ENCODE measurements at places on chromosomes 5 and 9.

GRCh38 chr5:180006141-180006540 lies 65.4 kb downstream of the RNF130 start:
- no peak for DNase-seq

- DNase-seq = no peak
Measured at GRCh38 chr9:110048976-110049698, 158.8 kb downstream of the C9orf152 start.

GRCh38 chr5:1840741-1841521 lies 39.7 kb downstream of the NDUFS6 start:
- no peak for DNase-seq

DNA sequence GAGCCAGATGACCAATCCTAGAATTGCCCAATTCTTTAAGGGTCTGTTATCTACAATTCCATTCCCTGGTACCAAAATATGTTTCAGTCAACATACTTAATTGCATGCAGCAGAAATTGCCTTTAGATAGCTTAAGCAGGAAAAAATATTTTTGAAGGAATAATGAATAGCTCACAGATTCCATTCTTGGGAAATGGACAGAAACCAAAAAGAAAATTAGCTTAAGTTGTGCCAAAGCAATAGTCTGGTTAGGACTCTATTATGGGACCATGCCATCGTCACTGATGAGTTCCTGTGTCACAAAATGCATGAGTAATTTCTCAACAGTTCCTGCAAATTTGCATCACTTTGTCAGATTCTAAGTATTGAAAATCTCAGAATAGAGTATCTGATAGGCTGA lies 12.3 kb downstream of the ACTBL2 start:
- DNase-seq = no peak

- DNase-seq = no peak
Measured at GRCh38 chr9:134565316-134565915, 76.2 kb upstream of the COL5A1 start.

DNA sequence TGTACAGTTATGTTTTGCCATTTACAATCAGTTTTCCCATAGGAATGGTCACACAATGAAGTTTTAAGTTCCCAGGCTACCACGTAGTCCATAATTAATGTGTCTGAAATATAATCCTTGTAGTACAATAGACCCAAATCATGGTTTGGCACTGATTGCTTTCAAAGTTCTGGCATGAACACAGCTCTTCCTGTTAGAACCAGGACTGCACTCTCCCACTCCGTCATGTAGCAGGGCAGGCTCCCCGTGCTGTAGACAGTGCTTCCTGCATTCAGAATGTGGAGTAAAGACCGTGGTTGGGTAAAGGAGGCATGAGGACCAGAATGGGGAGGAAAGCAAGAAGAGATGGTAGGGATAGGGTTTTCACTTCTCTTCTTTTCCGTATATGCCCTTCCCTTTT lies 4.0 kb downstream of the SEC61B start:
- DNase-seq = no peak

DNA sequence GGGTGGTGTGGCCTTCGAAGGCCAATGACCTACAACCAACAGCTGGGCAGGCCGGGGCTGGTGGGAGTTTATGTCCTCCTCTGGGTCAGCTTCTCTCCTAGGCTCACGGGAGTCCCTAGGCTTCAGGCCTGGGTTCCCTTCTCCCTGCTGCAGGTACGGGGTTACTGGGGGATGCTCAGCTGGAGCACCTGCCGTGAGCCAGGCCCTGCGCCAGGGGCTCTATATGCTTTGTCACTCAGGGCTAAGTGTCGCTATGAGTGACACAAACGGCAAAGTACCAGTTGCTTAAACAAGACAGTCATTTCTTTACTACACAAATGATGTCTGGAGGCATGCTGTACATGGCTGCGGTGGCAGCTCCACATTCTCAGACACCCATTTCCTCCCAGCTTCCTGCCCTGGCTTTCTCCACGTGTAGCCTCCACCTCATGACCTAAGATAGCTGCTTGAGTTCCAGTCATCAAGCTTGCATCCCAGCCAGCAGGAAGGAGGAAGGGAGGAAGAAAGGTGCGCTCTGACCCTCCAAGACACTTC lies 22.5 kb upstream of the NINJ1 start:
- no peak for DNase-seq

- no peak for DNase-seq
Measured at GRCh38 chr5:4372481-4372880, 767.6 kb upstream of the ADAMTS16 start.

DNA sequence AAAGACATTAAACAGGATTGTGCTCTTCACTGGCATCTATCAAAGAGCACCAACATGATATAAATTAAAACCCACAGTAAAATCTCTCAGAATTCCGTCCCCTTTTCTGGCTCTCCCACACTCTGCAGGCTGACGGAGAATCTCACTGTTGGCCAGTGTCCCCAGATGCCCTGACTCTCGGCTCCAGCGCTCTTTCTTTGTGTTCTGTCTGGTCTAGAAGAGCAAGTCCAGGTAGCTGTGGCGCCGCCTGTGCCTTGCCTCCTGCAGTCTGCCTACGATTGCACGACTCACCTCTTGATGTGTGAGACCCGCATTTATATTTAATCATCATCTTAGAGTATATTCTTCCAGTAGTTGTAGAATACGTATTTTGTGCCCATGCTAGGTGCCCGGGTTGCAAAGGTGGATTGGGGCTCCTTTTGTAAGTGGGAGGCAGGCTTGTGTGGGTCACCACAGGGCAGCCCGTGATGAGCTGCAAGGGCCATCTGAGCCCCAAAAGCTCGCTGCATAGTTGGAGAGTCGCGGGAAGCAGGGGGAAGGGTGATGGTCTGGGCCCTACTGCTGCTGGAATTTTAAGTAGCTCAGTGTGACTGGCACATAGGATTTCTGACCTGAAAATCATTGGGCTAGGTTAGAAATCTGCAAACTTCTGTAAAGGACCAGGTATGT lies 55.6 kb downstream of the EHMT1 start:
- DNase-seq = no peak

DNA sequence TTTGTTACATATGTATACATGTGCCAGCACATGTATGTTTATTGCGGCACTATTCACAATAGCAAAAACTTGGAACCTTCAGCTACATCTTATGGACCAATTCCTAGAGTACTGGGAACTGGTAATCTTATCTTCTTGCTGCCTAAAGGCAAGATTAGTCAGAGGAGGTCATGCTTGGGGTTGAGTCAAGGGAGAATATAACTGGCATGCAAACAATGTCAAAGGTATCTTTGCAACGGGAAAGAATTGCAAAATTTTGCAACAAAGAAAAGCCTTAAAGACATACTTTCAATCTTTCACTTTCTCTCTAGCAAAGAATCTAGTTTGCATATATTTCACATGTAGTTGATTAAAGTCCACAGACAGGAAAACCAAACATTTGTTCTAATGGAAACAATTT lies 145.2 kb downstream of the EDIL3 start:
- DNase-seq = no peak

DNA sequence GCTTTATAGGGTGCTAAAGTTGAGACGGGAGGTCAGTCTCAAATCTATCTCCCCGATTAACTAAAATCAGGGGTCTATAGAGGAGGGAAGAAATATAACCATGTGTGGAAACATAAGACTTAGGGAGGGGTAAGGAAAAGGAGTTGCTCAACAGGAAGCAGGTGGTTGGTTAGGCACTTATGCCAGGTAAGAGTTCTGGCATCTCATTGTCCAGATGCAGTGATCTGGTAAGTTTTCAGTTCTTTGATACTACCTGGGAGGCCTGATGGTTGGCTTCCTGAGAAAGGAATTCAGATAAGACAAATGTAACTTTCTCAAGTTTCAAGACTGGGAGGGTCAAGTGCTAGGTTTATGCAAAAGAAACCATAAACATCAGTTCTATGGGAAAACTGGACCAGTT lies 47.7 kb downstream of the CERT1 start:
- DNase-seq = no peak

GRCh38 chr5:62942384-62942783 lies 363.8 kb downstream of the LRRC70 start:
- no peak for DNase-seq

GRCh38 chr5:132259069-132259851 lies 1.8 kb downstream of the PDLIM4 start:
- no peak for DNase-seq

DNA sequence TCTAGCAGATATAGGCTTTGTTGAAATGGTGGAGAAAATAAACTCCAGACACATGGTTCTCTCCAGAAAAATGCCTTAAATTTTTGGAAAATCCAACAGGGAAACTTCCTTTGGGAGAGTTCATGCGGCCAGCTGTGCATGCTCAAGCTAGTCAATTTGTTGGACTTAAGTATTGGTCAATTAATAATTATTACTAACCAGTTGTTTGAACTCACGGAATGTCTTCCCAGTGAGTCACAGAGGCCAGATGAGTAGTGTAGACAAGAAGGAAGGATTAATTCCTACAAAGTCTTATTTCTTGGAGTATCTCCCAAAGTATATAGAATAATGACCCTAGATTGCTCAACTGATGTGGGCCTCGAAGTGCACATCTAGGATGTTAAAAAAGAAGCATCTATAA lies 103.6 kb downstream of the MACIR start:
- DNase-seq = no peak

- DNase-seq = no peak
Measured at GRCh38 chr5:53133020-53133419, 23.5 kb upstream of the MOCS2 start.

DNA sequence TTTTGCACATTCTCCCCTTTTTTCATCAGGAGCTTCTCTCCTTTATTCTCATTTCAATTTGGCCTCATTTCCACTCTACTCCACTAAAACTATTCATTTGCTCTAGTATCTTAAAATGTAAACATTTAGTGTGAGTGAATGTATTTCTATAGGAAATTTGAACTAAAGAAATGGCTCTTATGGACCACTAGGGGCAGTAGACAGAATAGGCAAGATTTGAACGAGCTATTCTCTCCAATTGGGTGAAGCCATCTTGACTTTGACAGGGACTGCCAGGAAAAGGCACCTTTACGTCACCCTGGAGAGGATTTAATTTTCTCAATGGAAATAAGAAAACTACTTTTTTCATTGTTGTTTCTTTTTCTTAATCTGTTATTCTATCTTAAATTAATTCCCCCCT lies 666.3 kb downstream of the DNAH5 start:
- DNase-seq = no peak

DNA sequence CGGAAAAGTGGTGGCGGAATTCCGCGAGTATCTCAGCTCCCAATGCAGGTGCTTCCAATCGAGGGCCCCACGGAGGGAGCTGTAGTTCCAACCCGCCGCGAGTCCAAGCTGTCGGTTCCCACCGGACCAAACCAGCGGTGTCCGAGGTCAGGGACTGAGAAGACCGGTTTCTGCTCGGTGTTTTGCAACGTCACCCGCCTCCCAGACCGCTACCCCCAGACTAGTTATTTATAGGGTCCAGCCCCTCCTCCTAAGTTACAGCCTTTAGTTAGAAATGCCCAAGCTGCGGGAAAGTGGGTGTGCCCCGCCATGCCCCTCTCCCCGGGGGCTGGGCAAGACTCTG lies 677 bp upstream of the MYORG start:
- DNase-seq = no peak

- DNase-seq = no peak
Measured at GRCh38 chr5:53691014-53691413, 130.6 kb downstream of the NDUFS4 start.

DNA sequence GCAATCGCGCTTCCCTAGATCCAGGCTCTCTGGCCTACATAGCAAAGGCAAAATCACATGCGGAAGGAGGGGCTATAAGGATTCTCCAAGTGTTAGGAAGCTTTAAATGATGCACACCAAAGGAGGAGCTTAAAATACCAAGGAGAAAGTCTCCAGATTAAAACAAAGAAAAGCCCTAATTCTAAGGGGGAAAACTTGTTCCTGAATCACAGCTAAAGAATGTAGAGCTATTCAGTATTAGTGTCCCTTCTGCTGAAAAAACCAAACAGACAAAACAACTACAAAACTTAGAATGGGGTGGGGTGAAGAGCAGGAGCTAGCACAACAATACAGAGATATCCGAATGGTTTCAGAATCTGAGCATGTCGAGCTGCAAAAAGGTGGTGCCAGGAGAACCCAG lies 213.7 kb downstream of the DCP2 start:
- no peak for DNase-seq

DNA sequence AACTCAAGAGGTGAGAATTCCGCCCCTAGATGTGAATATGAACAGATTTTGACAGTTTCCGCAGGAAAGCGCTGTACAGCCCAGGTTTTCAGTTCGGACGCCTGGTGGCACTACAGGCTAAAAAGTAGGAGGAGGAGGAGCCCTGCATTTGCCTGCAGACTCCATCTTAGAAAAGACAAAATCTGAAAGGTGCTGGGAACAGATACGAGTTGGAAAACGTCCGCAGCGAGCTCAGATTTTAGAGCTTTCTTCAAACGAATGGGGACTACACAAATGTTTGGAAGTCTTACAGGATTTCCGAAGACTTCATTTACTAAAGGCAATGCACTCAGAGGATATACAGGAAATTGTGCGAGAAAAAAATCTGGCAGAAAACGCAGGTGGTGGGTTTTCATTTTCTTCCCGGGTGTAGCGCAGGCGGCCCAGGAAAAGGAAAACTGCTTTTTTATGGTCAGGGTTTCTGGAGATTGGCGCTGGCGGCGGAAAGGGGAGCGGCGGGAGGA lies 9.9 kb upstream of the PCDHB2 start:
- DNase-seq = peak; percentile 13

GRCh38 chr5:65721050-65721719 lies 724 bp downstream of the SGTB start:
- DNase-seq = no peak

GRCh38 chr5:56449071-56449640 lies 216.0 kb upstream of the ANKRD55 start:
- no peak for DNase-seq

DNA sequence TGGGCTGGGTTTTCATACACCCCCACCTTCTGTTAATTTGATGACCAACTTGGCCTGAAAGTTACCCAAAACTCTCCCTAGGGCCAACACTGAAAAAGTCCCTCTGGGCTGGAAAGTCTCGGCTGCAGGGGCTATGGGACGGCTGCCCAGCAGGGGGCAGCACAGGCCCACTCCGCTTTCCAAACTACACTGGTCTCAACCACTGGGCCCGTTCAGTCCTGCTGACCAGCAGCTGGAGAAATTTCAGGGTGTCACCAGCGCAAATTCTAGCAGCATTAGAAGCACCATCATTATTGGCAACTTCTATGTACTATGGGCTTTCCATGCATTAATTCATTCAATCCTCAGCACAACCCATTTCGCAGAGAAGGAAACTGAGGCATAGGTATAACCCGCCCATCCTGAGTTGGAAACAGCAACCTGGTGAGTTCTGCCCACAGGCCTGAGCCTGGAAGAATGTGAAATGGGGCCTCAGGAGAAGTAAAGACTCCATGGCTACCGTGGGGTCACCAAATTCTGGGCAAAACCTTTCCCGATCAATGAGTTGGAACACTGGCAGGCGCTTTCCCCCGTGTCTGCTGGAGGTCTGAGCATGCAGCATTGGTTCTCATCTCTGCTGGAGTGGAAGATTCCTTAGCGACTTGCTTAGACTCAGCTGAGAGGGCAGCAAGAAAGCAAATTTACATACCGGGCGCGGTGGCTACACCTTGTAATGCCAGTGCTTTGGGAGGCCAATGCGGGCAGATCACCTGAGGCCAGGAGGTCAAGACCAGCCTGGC lies 9.7 kb downstream of the ORM2 start:
- DNase-seq = peak; percentile 18

DNA sequence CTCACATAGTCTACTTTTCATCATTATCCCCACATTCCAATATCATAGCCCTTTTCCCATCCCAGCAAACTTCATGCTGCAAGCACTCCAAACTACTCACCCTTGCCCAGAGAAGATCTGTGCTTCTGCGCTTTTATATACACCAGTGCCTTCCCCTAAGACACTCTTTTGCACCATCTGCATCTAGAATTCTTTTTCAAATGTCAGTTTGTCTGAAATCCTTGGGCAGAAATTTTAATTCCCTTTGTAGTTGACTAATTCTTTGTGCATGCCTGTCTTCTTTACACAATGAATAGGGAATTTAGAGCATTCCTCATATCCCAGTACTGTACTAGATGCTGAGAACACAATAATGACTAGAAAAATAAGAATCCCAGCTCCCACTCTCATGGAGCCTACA lies 298.9 kb downstream of the KCNN2 start:
- no peak for DNase-seq
